ENCODE measurements at places on chromosomes 13 and 19.
A peak's percentile ranks its signal among the peaks of the same experiment; 100 is the strongest.

- DNase-seq: no peak
These were observed 2210.2 kb upstream of the PCDH20 start for GRCh38 chr13:63625869-63626268.

GRCh38 chr13:28171266-28171665 lies 32.9 kb downstream of the PAN3 start:
- DNase-seq: no peak

GRCh38 chr19:14580623-14581237 lies 2.2 kb upstream of the CLEC17A start:
- no peak for DNase-seq

GRCh38 chr13:67421475-67421874 lies 191.3 kb upstream of the PCDH9 start:
- DNase-seq: no peak

- DNase-seq: no peak
These were observed 31.3 kb upstream of the ISYNA1 start for GRCh38 chr19:18469069-18469846.

DNA sequence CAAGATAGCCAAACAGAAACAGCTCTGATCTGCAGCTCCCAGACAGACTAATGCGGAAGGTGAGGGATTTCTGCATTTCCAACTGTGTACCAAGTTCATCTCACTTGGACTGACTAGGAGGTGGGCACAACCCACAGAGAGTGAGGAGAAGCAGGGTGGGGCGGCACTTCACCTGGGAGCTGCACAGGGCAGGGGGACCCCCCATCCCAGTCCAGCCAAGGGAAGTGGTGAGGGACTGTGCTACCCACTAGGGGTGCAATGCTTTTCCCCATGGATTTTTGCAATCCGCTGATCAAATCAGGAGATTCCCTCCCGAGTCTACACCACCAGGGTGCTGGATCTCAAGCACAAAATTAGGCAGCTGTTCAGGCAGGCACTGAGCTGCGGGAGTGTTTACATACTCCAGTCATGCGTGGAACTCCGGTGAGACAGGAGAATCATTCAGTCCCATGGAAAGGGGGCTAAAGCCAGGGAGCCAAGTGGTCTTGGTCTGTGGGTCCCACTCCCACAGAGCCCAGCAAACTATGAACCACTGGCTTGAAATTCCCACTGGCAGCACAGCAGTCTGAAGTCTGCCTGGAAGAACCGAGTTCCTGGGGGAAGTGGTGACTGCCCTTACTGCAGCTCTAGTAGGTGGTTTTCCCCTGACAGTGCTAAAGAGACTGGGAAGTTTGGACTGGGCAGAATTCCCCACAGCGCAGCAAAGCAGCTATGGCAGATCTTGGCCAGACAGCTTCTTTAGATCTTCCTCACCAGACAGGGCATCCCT lies 85.1 kb upstream of the UFM1 start:
- peak; percentile 16 for DNase-seq

- no peak for DNase-seq
These were observed 6.2 kb downstream of the ZNF708 start for GRCh38 chr19:21323000-21323399.

GRCh38 chr19:17803264-17803896 lies 8.4 kb downstream of the B3GNT3 start:
- no peak for DNase-seq

GRCh38 chr19:14142262-14143190 lies 6.1 kb upstream of the ASF1B start:
- no peak for DNase-seq

- no peak for DNase-seq
These were observed 146.6 kb upstream of the GJB6 start for GRCh38 chr13:20378721-20379120.

DNA sequence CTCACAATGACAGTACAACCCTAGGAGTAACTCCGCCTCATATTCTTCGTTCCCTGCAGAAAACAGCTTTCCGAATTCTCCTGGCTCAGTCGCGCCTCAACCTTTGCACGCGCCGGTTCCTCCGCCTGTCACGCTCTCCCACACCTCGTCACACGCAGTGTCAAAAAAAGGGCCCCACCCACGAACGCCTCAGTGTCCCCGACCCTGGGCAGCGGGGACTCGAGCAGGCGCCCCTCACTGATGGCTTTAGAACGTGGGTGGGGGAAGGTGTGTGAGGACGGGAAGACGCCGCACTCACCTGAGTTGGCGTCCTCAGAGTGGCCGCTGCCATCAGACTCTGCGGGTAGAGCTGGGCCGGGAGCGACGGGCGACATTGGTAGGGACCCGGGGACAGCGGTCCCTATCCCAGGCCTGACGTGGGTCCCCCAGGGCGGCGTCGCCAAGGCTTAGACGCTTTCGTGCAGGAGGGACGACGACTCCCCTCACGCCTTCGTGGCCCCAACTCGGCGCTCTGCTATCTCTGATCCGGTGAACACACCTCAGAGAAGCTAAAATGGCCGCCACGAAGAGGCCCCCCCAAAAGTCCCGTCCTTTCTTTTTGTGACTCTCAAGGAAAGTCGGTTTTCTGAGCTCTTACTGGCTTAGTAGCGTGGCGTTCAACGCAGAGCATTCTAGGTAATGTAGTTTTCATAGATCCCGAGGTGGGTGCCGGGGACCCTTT lies at the start of gene ZNF154:
TSS of gene ZNF154 (minus strand) at position 564 of the 721 bp plus-strand sequence. CDS start at position 331, 233 bp downstream.
- DNase-seq: peak; percentile 38

DNA sequence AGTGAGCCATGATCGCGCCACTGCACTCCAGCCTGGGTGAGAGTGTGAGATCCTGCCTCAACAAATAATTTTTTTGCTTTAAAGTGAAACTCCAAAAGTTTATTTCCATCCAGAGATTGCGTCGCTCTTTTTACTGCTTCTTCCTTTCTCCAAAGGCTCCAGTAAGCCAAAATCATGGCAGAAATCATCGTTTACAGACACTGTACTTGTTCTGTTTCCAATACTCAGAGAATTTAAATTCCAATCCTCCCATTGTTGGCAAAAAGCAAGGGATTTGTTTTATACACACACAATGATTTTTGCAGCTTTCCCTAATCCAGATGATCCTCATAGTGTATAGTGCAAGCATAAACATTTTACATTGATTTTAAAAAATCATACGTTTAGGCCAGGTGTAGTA lies 15.3 kb downstream of the FBXO27 start:
- no peak for DNase-seq
